Progenitor cell of endocrine pancreas (in vitro differentiated cells): ENCODE measurements at places on chromosomes 1 and 21.
A peak's percentile ranks its signal among the peaks of the same experiment; 100 is the strongest.

GRCh38 chr1:183638649-183639387 lies 3.2 kb upstream of the ARPC5 start:
- peaks cover 2% of the 10 kb centered on the region for H3K27me3 ChIP-seq
- no peaks in the 10 kb centered on the region for H3K36me3 ChIP-seq
- no peak overlapping the region for H3K4me3 ChIP-seq
- H3K27ac ChIP-seq, result no peak overlapping the region
- H3K4me1 ChIP-seq, result peaks cover 18% of the 10 kb centered on the region

DNA sequence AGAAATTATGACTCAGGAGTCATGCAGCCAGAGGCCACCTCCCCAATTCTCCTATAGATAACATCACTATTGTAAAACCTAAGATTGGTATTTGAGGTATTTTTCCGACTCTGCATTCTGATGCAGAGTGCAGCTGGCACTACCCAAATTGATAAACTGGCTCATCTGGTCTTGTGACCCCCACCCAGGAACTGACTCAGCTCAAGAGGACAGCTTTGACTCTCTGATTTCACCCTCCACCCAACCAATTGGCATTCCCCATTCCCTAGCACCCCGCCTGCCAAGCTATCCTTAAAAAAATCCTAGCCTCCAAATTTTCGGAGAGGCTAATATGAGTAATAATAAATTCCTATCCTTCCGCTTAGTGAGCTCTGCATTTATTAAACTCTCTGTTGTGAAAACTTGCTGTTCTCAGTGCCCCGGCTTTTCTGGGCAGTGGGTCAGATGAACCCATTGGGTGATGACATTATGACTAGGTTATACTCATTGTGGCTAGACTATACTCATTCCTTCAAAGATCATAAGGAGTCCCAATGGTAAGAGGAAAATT lies 39.4 kb upstream of the EPS15 start:
- H3K27me3 ChIP-seq, result no peaks in the 10 kb centered on the region
- H3K4me3 ChIP-seq, result no peak overlapping the region
- no peak overlapping the region for H3K27ac ChIP-seq

DNA sequence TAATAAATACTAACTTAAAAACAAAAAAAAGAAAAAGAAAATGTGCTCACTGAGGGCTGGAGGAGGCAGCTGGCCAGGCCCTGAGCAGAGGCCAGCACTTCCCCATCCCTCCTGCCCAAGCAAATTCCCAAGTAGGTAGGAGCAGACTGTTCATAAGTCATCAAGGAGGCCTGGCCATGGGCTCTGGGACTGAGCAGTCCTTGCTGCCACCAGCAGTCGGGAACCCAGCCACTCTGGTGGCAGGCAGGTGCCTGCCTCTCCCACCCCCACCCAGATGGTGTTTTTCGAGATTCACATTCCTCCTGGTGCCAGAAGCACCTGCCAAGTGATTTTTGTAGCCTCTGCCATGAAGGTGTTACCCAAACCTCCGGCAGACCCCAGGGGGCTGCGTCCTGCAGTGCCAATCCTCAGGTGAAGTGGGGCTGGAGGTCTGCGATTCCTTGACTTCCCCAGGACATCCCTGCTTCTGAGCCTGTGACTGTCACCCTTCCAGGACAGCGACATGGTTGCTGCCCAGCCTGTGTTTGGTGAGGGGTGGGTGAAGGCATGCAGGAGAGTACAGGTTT lies 204.2 kb upstream of the TMEM51 start:
- DNase-seq, result no peak
- no peaks in the 10 kb centered on the region for H3K27me3 ChIP-seq
- H3K4me1 ChIP-seq, result peaks cover under 1% of the 10 kb centered on the region
- no peak overlapping the region for H3K4me3 ChIP-seq

DNA sequence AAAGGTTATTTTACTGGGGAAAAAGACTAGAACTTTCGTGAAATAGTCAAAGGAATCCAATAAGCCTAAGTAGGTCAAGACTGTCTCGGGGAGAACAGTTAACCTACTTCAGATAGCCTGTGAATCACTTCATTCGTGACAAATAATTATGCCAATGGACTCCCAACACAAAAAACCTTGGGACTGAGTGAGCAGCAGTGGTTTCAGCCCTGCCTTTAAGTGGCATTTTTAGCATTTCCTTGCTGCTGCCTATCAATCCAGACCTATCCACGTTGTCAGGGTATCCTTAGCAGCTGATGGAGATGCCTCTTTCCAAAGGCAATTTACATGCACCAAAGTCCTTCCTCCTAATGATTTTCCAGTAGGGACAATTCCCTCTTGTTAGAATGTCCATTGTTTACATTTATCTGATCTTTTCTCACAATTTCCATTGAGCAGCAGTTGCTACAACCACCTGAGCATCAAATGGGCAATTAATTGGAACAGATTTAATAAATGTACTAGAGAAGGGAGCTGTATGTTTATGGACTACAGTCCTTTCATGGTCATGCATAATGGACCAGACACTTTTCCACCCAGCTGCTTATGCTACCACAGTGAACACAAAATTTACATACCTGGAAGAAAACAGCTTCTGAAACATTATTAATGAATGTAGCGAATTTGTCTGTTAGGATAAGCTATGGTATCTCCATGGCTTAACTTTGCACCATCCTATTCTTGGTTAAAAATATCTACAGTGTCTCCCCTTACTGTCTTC lies 75.8 kb downstream of the TM2D1 start:
- no peak for DNase-seq
- peaks cover 4% of the 10 kb centered on the region for H3K4me1 ChIP-seq
- H3K27ac ChIP-seq, result no peak overlapping the region
- H3K36me3 ChIP-seq, result no peaks in the 10 kb centered on the region
- H3K4me3 ChIP-seq, result no peak overlapping the region

- H3K36me3 ChIP-seq, result peaks cover 1% of the 10 kb centered on the region
- no peak overlapping the region for H3K4me3 ChIP-seq
- peaks cover 8% of the 10 kb centered on the region for H3K27me3 ChIP-seq
- H3K27ac ChIP-seq, result no peak overlapping the region
- H3K4me1 ChIP-seq, result peaks cover 2% of the 10 kb centered on the region
- no peak for DNase-seq
These were observed 14.1 kb upstream of the KIAA1614 start for GRCh38 chr1:180898441-180899219.

DNA sequence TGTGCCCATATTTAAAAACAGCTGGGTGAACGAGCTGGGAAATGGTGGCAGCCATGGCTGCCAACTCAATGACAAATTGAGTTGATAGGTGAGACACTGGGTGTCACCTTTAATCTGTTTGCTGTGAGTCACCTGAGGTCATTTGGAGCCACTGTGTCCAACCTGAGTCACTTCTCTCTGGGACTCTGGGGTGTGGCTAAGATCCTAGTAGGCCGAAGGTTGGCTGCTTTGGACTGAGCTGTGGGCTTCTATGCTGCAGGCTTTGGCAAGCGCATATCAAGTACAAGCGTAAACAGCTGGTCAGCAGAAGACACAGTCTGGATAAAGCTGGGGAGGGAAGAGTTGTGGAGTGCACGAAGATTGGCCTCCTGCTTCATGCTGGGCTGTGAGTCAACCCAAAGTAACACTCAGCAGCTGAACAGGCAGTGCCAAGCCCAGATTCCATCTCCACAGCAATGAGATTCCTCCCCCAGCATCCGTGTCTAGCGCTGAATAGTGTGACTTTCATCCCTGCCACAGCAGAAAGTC lies 24.0 kb downstream of the TEX35 start:
- H3K4me1 ChIP-seq, result peaks cover 23% of the 10 kb centered on the region
- no peaks in the 10 kb centered on the region for H3K36me3 ChIP-seq
- DNase-seq, result no peak
- peak overlapping the region; percentile 11 for H3K27ac ChIP-seq
- H3K4me3 ChIP-seq, result peak overlapping the region; percentile 26
- H3K27me3 ChIP-seq, result peaks cover 3% of the 10 kb centered on the region
